ENCODE measurements at places on chromosomes 7 and 10.

DNA sequence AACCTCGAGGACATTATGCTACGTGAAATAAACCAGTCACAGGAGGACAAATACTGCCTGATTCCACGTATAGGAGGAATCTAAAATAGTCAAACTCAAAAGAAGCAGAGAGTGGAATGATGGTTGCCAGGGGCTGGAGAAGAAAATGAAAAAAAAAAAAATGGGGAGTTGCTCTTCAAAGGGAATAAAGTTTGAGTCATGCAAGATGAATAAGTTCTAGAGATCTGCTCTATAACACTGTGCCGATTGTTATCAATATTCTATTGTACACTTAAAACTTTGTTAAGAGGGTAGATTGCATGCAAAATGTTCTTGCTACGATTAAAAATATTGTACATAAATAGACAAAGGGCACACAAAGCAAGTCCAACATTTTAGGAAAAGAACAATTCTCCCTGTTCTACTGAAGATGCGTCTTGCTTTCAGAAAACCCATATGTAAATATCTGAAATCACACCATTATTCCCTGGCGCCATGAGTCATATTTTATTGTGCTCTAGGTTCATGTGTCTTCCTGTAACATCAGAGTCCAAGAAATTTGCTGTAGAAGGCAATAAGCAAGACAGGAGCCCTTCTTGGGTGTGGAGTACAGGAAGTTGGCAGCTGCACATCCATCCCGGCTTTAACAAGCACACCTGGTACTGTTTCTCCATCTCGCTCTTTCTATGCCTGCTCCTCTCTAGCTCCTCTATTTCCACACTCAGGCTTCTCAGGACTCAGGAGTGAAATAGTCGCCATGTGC lies 145.9 kb downstream of the GFRA1 start:
- no peak for DNase-seq

- no peak for DNase-seq
Measured at GRCh38 chr10:132133005-132133404, 53.7 kb upstream of the DPYSL4 start.

DNA sequence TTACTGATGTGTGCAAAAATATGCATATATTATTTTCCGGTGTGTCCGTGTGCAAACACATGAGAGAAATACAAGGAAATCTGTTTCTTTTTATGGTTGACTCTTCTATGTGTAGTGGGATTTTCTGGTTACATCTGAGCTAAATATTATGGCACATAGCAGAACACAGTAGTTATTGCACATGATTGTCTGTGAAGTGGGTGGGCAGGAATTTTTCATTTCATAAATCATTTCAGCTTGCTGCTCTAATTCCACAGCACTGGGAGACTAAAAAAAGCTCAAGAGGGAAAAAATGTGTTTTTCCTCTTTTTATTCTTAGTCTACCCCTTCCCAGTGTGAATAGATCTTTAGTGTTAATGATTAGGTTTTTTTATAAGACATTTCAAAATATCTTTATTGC lies 197.9 kb downstream of the MBL2 start:
- DNase-seq: no peak

DNA sequence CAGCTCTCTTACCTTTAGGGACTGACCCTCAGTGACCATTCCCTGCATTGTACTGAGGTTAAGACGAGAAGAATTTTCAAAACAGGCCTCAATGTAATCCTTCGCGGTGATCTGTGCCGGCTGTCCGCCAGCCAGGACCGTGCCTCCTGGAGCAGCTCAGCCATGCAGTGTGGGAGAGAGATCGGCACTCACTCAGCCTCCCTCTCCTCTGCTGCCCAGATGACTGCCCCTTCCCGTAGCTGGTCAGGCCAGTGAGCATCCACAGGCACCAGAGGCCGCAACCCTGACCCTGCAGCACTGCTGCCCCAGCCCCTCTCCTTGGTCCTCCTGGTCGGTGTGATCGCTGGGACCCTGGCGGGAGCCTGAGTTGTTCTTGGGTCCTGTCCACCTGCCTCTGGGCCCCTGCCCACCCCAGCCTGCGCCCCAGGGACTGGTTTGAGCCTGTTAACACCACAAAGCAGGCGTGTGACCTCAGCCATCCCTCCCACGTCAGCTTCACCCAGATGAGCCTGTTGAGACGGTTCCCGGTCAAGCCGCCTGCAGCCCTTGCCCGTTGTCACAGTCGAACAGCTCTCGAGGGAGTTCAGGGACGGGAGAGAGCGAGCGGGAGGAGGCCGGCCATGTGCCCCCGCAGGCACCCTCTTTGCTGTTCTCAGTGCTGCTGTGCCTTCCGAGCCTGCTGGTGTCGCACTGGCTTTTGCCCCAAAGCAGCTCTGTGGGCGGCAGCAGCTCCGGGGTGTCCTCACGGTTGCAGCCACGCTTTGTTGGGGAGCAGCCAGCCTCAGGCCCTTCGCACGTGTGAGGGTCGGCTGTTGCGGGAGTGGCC lies 37.2 kb downstream of the NKX6-2 start:
- DNase-seq: no peak

- no peak for DNase-seq
Measured at GRCh38 chr10:44125879-44126278, 259.0 kb downstream of the CXCL12 start.

DNA sequence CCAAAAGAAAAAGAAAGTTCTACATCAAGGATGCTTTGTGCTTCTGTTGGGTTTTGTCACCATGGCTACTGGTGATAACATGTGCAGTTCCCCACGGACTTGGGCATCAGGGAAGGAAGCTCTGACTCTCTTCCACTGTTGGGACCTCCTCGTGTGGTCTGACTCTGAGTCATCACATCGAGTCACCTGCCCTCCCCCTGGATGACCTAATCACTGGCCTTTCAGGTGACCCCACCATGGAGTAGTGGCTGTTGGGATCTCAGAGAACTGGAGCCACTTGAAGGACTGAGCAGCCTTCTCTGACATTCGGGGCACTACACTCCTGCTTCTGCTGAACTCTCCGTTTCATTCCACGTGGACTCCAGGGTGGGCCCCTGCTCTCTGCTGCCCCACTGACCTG lies 60.8 kb upstream of the DOCK1 start:
- DNase-seq: no peak

- DNase-seq: no peak
Measured at GRCh38 chr10:17744341-17744861, 7.6 kb upstream of the TMEM236 start.

DNA sequence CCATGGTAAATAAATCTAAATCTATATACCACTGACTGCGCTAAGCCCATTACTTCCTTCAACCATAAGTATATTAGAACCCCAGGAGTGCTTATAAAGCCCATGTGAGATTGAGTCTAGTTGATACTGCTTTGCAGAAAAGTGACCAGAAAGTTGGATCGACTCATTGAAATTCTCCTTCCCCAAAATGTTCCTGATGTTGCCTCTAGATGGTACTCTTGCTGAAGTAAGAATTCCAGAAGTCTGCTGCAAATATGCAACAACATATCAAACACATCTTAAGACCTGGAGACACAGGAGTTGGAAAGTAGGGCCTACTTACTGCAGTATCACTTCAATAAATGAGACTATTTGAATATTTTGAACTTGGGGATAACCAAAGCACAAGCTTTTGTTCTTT lies 550.8 kb downstream of the IPMK start:
- peak; percentile 67 for DNase-seq

- DNase-seq: no peak
Measured at GRCh38 chr7:98000356-98000755, 10.4 kb upstream of the OCM2 start.

DNA sequence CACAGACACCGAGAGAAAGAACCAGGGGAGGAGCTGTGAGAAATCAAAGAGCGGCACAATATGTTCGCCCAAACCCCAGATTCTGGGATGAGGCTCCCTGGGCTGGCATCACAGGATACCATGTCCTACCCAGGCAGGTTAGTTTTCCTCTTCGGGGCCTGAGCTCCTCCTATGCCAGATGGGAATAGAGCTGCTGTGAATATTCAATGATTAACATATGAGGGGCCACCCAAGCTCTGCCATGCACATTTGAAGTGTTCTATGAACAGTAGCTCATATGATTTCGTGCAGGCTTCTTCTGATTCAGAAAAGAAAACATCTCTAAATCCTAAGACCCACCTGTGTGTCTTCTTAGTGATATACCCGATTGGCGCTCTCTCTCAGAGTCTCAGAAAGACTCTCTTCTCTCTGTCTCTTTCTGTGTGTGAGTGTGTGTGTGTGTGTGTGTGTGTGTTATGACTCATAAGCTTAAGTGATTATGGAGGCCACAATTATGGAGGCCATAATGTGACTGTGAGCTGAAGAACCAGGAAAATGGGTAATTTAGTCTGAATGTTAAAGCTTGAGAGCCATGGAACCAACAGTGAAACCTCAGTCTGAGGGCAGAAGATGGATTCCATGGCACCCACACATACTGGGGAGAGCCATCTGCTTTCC lies 220.5 kb downstream of the KLF6 start:
- DNase-seq: no peak

DNA sequence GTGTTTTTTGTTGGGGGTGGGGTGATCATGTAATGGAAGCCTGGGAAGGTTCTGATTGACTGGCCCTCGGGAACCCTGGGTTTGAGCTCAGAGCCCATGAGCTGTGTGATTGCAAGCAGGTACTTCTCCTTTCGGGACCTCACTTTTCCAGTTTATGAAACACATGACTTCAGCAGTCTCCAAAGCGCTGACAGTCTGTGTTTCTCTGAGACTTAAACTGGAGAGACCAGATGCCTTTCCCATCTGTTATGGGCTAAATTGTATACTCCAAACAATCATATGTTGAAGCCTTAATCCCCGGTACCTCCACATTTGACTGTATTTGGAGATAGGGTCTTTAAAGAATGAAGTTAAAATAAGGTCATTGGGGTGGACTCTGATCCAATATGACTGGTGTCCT lies 493.6 kb downstream of the GALNT17 start:
- DNase-seq: no peak
